Body of pancreas (tissue), 4 donors: ENCODE measurements at places on chromosomes 7 and 10.

DNA sequence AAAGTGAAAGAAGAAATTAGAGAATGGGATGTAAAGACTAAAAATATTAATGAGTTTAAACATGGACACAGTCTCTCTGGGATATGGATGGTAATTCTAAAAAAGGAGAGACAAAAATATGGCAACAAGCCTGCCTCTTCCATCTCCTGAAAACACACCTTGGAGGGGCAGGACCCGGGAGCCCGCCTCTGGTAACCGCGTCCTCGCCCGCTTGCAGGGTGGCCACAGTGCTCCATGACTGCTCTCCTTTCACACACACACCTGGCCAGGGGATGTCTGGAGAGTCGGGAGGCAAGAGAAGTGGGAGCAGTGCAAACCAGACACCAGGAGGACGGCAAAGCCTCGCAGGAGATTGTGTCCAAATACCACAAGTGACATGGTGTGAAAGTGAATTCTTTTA lies 166.3 kb downstream of the ZMYND11 start:
- no peak overlapping the region for H3K27ac ChIP-seq
- H3K4me3 ChIP-seq: no peak overlapping the region
- H3K27me3 ChIP-seq: no peaks in the 10 kb centered on the region
- no peak for DNase-seq
- H3K4me1 ChIP-seq: peaks cover 6% of the 10 kb centered on the region
- H3K36me3 ChIP-seq: no peaks in the 10 kb centered on the region

GRCh38 chr10:1550291-1550595 lies 187.1 kb downstream of the ADARB2 start:
- H3K4me1 ChIP-seq: no peaks in the 10 kb centered on the region
- H3K27me3 ChIP-seq: no peaks in the 10 kb centered on the region
- DNase-seq: no peak
- H3K4me3 ChIP-seq: no peak overlapping the region
- no peak overlapping the region for H3K27ac ChIP-seq

- no peaks in the 10 kb centered on the region for H3K27me3 ChIP-seq
- DNase-seq: no peak
- H3K4me1 ChIP-seq: peaks cover 34% of the 10 kb centered on the region
- H3K4me3 ChIP-seq: no peak overlapping the region
Observed at GRCh38 chr7:2824678-2825461, 19.2 kb downstream of the GNA12 start.

DNA sequence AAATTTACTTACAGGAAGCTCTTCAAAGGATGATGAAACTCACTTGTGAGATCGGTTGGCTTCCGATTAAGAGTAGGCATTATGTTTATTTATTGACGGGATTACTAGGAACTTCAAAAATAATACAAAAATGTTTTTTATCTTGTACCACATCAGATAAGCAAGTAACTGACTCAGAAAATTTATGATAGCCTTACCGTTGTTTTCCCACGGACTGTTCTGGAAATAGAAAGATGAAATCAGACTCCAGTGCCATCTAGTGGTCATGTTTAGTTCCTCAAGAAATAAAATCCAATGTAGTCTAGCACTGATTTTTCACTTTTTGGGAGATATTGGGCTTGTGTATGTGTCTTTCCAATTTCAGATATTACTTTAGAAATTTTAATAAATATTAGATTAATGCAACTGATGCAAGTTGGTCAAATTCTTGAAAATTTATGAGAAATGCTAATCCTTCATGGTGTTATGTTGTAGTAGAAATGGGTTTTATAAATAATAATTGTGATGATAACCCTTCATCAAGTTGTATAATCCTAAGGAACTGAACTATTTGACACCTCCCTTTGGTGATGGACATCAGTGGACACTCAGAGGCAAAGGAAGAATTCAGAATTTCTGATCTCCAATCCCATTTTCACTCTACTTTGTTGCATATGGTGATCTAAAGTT lies 168.8 kb downstream of the TMEM26 start:
- H3K27me3 ChIP-seq: no peaks in the 10 kb centered on the region
- H3K4me1 ChIP-seq: no peaks in the 10 kb centered on the region
- no peak overlapping the region for H3K4me3 ChIP-seq

- H3K27ac ChIP-seq: no peak overlapping the region
- H3K4me1 ChIP-seq: peaks cover 46% of the 10 kb centered on the region
- H3K36me3 ChIP-seq: no peaks in the 10 kb centered on the region
- H3K4me3 ChIP-seq: no peak overlapping the region
Observed at GRCh38 chr10:86965986-86966654, 2.2 kb upstream of the ADIRF start.

- H3K4me3 ChIP-seq: no peak overlapping the region
- DNase-seq: no peak
- no peaks in the 10 kb centered on the region for H3K36me3 ChIP-seq
Observed at GRCh38 chr7:147852833-147853232, 737.7 kb upstream of the C7orf33 start.

DNA sequence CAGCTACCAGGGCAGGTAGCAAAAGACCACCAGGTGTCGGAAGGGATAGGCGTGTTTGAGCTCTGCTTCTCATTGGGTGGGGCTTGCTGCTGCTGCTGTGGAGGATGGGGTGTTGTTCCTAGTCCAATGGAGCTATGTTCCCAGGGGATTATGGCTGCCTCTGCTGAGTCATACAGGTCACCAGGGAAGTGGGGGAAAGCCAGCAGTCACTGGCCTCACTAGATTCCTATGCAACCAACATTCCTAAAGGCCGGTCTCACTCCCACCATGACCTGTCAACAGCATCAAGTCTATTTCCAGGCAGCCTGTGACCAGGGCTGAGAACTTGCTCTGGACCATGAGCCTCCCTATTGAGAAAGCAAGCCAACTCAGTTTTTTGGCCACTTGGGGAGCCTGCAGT lies 1160.8 kb downstream of the REEP3 start:
- no peak overlapping the region for H3K27ac ChIP-seq
- H3K36me3 ChIP-seq: no peaks in the 10 kb centered on the region
- no peaks in the 10 kb centered on the region for H3K4me1 ChIP-seq
- DNase-seq: no peak
- no peak overlapping the region for H3K4me3 ChIP-seq

DNA sequence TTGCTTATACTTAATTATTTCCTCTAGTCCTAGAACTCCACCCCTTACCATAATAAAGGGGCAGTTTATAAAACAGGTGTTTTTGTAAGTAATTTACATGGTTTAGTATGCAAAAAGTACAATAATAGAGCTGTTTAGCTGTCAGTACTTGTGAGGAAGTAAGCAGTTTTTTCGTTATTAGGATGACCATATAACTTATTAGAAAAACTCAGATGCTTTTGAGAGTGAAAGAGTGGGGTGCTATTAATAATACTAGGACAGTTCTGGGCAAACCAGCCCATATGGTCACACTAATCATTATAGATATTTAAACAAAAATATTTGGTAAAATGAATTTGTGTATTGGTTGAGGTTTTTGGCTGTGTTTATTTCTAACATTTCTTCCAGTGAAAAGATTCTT lies 201.9 kb upstream of the KAT6B start:
- H3K27me3 ChIP-seq: no peaks in the 10 kb centered on the region
- H3K4me3 ChIP-seq: no peak overlapping the region
- no peak overlapping the region for H3K27ac ChIP-seq
- no peak for DNase-seq
- H3K4me1 ChIP-seq: no peaks in the 10 kb centered on the region

DNA sequence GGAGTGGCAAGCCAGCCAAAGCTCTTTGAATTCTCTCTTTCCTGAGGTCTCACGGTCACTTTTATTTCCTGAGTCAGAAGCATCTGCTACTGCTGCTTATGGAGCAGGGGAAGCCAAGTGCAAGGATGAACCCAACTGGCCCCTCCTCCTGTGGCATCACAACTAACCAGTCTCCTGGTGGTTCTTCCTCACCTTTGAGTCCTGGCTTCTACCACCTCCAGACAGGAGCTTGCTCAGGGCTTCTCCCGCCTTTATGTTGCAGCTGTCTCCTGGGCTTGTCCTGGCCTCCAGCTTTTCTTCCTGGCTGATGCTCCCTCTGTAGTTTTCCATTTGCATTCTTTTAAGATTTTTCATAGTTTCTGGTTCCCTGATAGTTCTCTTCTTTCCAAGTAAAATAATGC lies 349.7 kb upstream of the NRP1 start:
- no peaks in the 10 kb centered on the region for H3K27me3 ChIP-seq
- H3K27ac ChIP-seq: no peak overlapping the region
- no peak overlapping the region for H3K4me3 ChIP-seq
- no peak for DNase-seq

- H3K27me3 ChIP-seq: no peaks in the 10 kb centered on the region
- no peak overlapping the region for H3K4me3 ChIP-seq
- H3K27ac ChIP-seq: no peak overlapping the region
Observed at GRCh38 chr10:87880336-87880735, 16.9 kb downstream of the PTEN start.

- H3K36me3 ChIP-seq: peaks cover 14% of the 10 kb centered on the region
- no peak overlapping the region for H3K27ac ChIP-seq
- no peaks in the 10 kb centered on the region for H3K27me3 ChIP-seq
- DNase-seq: no peak
- H3K4me1 ChIP-seq: no peaks in the 10 kb centered on the region
- H3K4me3 ChIP-seq: no peak overlapping the region
Observed at GRCh38 chr10:109861081-109861480, 62.2 kb downstream of the XPNPEP1 start.

GRCh38 chr7:149473251-149473650 lies 12.4 kb upstream of the ZNF777 start:
- H3K36me3 ChIP-seq: peaks cover 20% of the 10 kb centered on the region
- H3K4me3 ChIP-seq: no peak overlapping the region
- no peaks in the 10 kb centered on the region for H3K4me1 ChIP-seq
- H3K27ac ChIP-seq: no peak overlapping the region
- no peak for DNase-seq
- H3K27me3 ChIP-seq: no peaks in the 10 kb centered on the region

DNA sequence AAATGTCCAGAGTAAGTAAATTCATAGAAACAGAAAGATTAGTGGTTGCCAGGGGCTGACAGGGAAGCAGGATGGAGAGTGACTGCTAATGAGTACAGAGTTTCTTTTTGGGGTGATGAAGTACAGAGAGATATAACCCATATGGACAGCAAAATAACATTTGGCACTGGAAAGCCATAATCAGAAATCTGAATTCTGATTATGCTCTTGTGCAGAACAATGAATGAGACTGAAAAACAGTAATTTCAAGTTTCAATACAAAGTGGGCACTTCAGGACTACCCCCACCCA lies 4.5 kb downstream of the RHEB start:
- DNase-seq: no peak
- H3K4me1 ChIP-seq: peaks cover 40% of the 10 kb centered on the region
- H3K27ac ChIP-seq: no peak overlapping the region
- no peaks in the 10 kb centered on the region for H3K27me3 ChIP-seq
- H3K4me3 ChIP-seq: no peak overlapping the region
- no peaks in the 10 kb centered on the region for H3K36me3 ChIP-seq

DNA sequence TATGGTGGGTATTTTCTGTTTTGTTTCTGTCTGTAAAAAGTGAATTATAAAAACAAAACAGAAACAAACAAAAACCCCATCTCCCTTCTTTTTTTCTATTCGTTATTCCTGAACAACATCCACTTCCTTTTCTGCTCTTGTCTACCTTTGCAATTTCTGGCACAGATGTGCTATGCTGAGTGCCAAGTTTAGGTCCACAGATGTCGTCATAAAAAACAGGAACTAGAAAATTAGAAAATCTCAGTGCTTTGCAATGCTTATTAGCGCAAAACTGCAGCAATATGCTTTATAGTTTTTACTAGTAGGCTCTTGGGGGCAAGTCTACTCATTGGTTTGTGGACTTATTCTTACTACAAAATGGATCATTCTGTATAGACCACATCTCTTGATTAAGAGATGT lies 94.2 kb upstream of the PRKCQ start:
- DNase-seq: no peak
- no peaks in the 10 kb centered on the region for H3K4me1 ChIP-seq
- H3K27me3 ChIP-seq: no peaks in the 10 kb centered on the region
- H3K27ac ChIP-seq: no peak overlapping the region

DNA sequence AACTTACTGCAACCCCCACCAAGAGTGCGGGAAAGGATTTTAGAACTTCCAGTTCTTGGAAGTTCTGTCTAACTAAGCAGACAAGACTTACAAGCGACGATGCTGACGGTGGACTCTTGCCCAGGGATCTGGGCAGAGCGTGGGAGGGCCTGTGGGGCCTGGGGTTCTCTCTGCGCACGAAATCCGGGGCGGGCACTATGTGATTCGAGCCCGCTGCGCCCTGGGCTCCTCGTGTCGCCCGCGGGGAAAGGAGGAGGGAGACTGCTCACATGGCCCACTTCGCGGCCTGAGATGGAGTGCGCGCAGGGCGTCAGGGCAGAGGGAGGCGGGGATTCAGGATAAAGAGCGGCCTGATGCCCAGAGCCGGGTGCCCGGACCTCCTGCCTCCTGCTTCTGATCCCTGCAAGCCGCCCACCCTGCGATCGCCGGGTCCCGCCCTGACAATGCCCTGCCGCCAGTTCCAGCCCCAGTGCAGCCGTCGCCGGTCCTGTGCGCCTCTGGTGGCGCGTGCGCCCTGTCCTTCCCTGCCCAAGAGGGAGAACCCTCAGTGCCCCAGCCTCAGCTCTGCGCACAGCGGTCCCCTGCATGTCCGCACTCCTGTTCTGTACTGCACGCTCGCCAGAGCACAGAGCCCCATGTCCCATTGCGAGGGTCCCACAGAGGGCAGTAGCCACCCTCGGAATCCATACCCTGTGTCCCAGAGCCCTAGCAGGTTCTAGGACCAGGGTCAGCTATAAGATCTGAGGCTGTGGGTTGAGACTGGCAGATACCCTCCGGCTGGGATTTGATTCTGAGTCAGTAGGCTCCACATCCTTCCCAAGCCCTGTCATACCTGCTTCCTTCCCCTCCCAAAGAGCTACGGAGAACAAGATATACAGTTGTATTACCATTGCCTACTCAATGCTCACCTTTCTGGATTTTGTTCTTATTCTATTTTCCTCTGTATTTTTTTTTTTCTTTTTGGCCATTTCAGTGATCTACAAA lies 99.4 kb upstream of the TMEM106B start:
- H3K27ac ChIP-seq: no peak overlapping the region
- H3K4me3 ChIP-seq: no peak overlapping the region
- H3K36me3 ChIP-seq: no peaks in the 10 kb centered on the region
- DNase-seq: peak; percentile 7
- H3K27me3 ChIP-seq: no peaks in the 10 kb centered on the region

GRCh38 chr7:43482679-43483252 lies 100.1 kb upstream of the STK17A start:
- H3K27me3 ChIP-seq: no peaks in the 10 kb centered on the region
- DNase-seq: no peak
- H3K36me3 ChIP-seq: no peaks in the 10 kb centered on the region
- no peak overlapping the region for H3K4me3 ChIP-seq

DNA sequence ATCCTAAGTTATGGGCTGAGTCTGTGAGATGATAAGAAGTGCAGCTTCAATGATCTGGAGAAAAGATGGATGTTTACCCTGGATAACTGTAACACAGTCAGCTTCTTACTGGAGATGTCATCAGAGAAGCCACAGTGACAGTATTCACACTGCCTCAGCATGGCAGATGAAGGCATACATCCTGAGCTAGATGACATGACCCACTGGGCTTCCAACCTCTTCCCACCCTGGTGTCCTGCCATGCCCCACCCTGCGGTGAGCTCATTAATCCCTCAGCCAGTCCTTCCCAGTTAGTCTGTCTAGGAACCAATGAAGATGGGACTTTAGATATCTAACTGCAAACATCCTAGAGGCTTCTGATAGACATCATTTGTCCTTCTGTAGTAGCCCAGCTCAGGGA lies 213.8 kb downstream of the TAX1BP1 start:
- no peaks in the 10 kb centered on the region for H3K27me3 ChIP-seq
- H3K4me3 ChIP-seq: no peak overlapping the region
- no peaks in the 10 kb centered on the region for H3K36me3 ChIP-seq
